ENCODE measurements at places on chromosomes 4 and X.

DNA sequence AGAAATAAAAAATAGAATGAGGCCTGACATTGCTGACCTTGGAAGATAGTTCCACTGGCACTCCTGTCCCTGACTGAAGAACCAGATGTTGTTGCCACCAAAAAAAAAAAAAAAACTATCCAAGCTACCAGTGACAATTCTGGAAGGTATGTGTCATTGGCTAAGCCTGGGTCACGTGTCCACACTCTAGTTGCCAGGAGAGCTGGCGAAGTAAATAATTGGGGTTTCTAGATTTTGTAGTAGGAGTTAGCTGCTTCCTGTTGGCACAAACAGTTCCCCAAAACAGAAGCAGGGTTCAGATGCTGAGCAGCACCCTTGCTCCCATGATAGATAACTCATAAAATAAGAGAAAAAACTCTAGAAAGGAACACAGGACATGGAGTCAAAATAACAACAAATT, 20.5 kb downstream of the MND1 start:
- DNase-seq: no peak

GRCh38 chrX:2432298-2432863, 68.4 kb downstream of the DHRSX start:
- DNase-seq: no peak

- DNase-seq: no peak
Observed at GRCh38 chr4:102684610-102685052, 76.1 kb downstream of the MANBA start.

GRCh38 chr4:88439161-88439760, 17.7 kb upstream of the HERC5 start:
- no peak for DNase-seq

GRCh38 chr4:138919094-138919936, 96.3 kb upstream of the NOCT start:
- DNase-seq: no peak

DNA sequence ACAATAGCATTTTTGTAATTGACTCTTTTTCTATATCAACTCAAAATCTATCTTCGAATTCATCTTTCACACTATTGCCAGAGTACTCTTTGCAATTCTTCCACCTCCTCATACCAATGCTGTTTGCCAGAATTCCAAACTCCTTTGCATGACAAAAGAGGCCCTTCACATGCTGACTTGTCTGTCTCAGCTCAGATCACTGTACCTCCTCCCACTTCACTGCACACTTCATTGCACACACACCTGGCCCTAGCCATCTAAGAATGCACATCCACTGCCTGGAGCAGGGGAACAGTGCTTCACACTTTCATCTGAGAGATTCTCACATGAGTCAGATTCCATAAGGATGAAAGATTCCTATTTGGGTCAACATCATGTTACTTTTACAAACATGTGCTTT, 56.5 kb downstream of the PRDM5 start:
- no peak for DNase-seq

DNA sequence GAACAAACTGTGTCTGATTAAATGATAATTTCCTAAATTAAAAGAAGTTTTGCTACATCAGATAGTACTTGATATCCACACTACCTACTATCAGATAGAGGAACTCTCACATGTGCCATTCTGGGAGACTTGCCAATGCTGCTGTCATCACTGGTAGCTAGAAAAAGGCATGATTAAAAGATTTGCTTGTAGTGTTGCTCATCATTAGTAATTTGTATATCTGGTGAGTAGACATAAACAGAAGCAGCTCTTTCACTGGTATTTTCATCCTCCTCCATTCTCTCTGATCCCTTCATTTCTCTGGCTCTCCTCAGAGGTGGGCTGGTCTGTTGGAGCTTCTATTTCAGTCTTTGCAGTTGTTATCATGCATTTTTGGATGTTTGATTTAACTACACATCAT, 56.0 kb downstream of the SPRY1 start:
- no peak for DNase-seq

- no peak for DNase-seq
Observed at GRCh38 chrX:134645936-134646543, 12.2 kb downstream of the PLAC1 start.

GRCh38 chrX:27598312-27598711, 8.2 kb downstream of the DCAF8L2 start:
- DNase-seq: no peak

DNA sequence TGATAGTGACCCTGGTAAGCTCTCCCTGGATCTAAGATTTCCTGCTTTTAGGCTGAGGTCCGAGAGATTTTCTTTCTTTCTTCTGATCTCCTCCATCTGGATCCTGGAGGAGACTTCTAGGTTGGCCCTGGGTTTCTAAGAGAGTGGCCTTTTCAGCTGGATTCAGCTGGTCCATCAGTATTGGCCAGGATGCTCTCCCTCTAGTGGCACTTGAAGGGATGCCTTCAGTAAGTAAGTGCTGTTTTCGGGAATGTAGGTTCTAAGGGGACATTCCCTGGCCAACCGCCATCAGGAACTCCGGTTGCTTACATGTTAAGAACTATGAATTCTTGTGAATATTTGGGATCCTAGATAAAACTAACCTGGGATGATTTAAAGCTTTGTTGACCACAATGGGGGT, 56.9 kb downstream of the SERTM2 start:
- DNase-seq: no peak

DNA sequence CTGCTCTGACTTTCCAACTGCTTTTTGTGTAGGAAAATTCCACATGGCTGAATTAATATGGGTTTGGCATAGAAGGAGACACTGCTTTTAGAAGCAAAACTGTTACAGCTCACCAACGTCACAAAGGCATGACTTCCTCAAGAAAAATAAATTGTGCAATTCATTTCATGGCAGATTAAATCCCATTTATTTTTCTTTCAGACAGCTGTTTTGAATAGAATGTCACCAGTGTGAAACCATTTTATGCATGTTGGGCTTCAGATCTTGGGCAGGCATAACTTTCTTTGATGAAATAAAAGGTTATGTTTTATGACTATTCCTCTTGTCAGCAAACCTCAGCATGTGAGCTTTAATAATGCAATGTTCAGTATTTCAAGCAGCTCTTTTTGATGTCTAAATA, 542.8 kb downstream of the GALNTL6 start:
- no peak for DNase-seq

GRCh38 chrX:137431693-137432488, 134.0 kb upstream of the ZIC3 start:
- DNase-seq: no peak

DNA sequence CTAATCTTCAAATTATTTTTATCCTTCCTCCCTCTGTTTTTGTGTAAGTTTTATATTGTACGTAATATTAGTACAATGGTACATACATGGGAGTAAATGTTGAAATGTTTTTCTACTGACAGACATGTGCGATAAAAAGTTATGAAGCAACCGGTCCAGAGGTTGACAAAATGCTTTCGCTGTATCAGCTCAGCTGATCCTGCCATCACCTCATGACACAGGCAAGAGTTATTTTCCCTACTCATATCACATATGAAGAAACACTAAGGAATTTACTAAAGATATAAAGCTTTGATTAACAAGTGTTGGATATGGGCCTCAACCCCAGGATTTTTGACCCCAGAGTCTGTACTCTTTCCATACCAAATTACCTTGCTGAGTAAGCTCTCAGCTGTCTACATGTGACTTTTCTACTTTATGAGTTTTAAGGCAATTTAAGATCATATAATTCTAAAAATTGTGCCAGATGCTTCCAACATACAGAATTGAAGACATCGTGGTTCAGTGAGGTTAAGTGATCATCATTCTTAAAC, 50.0 kb downstream of the CLCN5 start:
- DNase-seq: no peak

- no peak for DNase-seq
Observed at GRCh38 chrX:17824980-17825379, 36.1 kb downstream of the RAI2 start.

- no peak for DNase-seq
Observed at GRCh38 chr4:48979914-48980579, 6.0 kb upstream of the CWH43 start.

DNA sequence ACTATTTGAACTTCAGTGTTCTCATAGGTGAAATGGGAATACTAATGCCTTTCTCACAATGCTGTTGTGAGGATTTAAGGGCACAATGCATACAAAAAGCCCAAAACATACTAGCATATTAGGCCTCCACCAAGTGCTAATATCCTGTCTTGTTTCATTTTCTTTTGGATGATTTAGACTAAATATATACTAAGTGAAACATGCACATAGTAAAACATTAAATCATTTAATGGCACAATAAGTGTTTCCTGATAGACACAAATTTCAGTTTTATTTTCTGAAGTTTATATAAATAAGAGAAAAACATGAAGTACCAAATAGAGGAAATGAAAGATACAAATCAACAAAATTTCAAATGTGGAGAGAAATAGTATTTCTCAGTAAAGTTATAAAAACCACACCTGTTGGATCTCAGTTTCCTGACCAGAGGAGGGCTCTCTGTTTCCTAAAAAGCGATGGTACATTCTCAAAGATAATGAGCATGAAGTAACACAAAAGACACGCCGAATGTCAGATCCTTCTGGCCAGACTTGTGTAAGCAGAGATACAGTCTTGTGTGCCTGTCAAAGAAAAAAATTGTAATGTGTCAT, 25.1 kb downstream of the DDX60 start:
- no peak for DNase-seq

DNA sequence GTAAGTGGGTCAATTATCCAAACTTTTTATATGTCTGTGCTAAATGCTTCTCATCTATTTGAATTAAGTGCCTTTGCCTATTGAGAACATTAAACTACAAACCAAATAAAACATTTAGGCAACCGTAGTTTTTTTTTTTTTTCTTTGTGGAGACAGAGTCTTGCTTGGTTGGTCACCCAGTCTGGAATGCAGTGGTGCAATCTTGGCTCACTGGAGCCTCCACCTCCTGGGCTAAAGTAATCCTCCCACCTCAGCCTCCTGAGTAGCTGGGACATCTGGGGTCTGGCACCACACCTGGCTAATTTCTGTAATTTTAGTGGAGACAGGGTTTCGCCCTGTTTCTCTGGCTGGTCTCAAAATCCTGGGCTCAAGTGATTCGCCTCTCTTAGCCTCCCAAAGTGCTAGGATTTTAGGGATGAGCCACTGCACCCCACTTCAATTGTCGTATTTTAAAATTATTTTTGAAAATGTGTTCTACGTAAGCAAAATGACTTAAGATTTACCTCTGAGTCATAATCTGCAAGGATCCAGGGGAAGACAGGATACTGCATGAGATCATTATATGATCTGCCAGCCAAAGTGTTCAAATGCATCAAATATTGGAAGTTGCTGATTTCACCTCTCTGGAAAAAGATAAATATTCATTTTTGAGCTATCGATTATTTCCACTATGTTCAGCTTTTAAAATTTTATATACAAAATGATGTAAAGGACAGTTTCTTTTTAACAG, 125.6 kb downstream of the CDS1 start:
- DNase-seq: no peak

DNA sequence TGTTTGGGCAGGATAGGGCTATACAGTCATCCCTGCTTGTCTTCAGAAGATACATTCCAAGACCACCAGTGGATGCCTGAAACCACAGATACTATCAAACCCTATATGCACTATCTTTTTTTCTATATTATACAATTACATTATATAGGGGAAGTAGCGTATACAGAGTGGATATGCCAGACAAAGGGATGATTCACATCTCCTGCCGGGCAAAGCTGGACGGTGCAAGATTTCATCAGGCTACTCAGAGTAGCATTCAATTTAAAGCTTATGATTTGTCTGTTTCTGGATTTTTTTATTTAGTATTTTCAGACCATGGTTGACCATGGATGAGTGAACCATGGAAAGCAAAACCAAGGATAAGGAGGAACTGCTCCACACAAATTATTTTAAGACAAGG, 7.0 kb upstream of the AMTN start:
- DNase-seq: no peak

DNA sequence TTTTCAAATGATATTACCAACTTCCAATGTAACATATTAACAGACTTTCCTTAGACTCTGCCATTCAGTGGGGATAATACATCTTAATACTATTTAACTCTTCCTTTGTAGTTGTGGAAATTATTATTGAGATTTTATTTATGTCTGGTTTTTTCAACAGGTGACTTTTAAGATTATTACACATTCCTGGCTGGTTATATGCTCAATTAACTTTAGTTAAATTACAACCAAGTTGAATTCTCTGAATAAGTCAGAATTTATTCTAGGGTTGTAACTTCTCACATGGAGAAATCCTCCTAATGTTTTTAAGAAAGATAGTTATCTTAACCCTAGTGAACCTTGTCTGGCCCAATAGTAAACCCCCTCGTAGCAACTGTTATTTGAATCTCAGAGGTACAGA, 107.3 kb downstream of the SLC10A6 start:
- no peak for DNase-seq

GRCh38 chr4:47598896-47599295, 113.8 kb downstream of the ATP10D start:
- no peak for DNase-seq

DNA sequence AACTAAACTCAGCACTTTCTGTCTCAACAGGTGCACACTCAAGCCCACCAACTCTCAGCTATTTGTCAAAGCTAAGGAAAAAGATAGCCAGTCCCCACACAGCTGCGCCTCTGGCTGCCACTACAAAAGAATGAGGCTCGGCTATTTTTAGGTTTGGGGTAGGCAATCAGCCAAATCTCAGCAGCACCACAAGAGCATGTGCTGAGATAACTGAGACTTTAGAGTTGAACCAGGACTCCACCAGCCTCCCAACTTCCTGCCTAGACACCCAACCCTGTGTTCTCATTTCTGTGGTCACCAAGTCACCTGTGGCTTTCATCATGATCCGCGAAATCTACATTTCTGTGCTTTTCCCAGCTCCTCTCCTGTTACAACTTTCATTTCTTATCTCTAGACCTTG, 28.0 kb downstream of the DMD start:
- no peak for DNase-seq

DNA sequence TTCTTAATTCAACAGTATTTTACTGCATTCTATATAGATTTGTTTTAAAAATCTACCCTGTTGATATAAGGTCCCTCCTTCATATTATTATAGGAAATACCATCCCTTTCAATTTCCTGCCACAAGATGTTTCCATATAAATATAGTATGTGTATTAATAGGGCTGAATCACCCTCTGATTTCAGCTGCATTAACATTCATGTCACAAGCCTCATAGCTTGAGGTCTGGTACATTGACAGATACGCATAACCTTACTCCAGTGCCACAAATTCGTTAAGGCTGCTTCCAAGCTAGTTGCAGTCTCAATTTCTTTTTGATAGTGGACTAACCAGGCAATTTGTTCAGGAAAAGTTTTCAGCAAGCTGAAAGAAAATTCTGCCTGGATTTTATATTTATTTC, 128.4 kb downstream of the KLHL34 start:
- DNase-seq: no peak
